ENCODE measurements at places on chromosomes 12 and 14. TPM values are rescaled to one million over a fixed set of nuclear protein-coding genes. Genes with fewer than 3 reads are reported as not detected.
A peak's percentile ranks its signal among the peaks of the same experiment; 100 is the strongest.

DNA sequence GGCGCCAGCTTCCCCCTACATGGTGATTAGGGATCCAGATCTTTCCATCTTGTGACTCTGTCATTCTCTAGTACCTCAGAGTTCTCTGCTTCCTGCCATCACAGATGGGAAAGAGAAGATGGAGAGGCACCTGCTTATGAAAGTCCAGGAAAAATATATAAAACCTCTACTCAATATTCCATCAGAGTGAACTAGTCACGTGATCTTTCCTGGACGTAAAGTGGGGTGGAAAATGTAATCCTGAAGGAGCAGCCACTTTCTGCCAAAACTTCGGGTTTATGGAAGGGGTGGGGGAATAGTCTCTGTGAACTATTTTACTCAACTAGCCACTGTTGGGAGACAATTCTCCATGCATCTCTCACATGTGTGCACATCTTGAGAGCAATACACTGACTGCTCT is 47.7 kb downstream of the STAB2 start:
- DNase-seq = no peak

GRCh38 chr12:64836856-64837255 is 12.4 kb downstream of the TBC1D30 start:
- no peak for DNase-seq

GRCh38 chr14:90508536-90509254 is 111.9 kb downstream of the CALM1 start:
- DNase-seq = peak; percentile 85

DNA sequence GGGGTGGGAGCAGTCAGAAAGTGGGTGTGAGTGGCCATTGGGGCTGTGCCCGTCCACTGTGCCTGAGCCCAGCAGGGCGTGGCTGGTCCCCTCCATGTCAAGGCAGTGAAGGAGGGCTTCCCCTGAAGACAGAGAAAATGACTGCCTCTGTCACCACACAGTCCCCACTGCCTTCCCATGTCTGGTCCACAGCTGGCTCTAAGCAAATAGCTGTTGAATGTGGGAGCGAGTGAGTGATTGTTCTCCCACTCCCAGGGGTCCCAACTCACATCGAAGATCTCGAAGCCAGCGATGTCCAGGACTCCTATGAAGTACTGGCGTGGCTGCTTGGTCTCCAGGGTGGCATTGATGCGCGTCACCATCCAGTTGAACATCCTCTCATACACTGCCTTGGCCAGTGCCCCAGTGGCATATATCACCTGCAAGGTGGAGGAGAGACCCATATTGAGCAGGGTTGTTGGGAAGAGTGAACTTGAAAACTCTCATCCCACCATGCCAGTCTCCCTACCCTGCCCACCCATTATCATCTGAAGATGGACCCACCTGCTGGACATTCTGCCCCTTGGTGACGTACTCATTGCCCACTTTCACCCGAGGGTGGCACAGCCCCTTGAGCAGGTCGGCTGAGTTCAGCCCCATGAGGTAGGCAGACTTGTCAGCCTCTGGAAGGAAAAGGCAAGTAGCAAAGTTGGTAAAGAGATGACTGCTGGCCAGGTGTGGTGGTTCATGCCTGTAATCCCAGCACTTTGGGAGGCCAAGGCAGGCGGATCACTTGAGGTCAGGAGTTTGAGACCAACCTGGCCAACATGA is 6.6 kb downstream of the MYH7 start:
- DNase-seq = no peak

The TCTN2 gene
- 1.2 TPM for total RNA-seq

The CHST11 gene
- total RNA-seq = 9.7 TPM

Data from stomach (tissue), 19 donors.